ENCODE measurements at places on chromosomes 5 and 9.

DNA sequence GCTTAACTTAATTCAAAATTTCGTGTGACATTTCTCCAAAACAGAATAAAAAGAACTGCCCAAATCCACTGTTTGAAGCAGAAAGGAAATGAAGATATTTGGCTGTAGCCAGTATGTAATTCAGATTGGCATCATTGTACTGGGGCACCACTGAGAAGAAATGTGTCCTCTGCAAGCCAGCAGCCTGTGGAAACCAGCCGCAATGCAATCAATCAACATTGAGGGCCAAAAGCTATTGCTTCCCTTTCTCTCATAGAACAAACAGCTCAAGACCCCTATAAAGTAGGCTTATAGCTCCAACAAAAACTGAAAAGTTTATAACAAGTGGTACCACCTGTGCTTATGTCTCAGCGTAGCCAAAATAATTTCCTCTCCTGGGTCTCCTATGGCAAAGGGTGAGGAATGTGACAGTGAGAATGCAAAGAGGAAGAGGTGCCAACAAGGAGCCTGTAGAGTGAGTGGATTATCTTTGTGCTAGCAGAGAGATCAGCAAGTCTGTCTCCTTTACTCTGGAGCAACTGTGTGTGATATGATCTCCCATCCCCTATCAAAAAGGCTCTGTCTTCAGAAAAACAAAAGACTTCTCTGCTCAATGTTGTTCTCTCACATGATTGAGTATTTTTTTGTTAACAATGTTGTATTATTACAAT is 1072.3 kb upstream of the DMAC1 start:
- no peak for DNase-seq

DNA sequence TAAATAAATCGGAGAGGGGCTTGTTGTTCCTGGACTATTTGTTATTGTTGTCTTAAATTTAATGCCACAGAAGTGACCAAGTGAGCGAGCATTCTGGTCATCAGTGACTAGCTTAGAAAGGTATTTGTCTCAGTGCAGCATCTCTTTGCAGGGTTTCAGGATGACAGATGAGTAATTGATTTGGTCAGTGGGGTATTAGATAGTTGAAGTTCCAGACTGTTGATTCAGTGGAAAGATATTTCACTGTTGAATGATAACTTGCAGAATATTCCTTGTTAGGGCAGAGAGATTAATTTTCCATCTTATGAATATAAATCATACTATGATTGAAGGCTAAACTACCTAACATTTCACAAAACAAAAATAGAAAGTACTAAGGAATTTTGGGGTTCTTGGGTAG is 122.4 kb downstream of the TRIO start:
- no peak for DNase-seq

DNA sequence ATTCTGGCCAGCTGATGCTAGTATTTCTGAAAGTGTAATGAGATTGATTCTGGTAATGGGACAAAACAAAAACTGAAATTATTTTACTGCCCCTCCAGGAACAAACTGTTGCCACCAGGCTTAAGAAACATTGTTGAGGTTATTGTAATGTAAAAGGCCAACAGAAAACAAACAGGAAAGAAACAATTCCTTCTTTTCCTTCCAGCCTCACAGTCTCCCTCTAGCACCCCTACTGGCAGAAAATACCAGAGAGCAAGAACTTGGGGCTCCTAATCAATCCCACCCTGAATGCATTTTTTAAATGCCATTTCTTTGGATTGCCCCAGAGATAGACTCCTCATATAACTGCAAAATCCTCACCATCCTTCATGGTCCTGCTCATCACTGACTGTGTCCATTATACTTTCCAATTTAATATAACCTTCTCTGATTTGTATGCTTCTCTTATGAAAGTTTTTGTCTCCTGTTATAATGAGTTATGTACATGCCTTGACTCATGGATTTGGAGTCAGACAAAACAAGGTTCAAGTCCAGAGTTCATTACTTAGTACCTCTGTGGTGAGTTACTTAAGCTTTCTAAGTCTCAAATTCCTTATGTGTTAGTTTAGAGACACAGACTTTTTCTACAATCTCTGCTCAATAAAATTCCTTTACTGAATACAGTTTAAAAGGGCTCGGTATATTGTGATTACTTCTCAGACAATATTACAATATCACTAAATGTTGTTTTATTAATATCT is 157.9 kb upstream of the FBN2 start:
- DNase-seq = no peak

DNA sequence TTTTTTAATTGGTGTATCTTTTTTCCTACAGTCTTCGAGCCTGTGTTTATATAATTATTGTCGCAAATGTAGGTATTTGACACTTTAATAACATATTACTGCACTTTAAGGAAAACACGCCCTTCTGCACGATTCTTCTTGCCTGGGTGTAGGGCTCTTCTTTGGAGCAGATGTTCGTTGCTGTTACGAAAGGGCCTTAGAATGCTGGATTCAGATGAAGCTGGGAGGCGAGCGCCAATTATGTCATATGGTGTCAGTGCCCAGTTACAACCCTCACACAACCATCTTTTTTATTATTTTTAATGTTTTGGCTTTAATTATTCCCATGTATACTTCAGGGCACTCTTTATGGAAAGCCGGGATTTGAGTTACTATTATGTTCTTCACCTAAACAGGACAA is 553.0 kb downstream of the EBF1 start:
- no peak for DNase-seq

DNA sequence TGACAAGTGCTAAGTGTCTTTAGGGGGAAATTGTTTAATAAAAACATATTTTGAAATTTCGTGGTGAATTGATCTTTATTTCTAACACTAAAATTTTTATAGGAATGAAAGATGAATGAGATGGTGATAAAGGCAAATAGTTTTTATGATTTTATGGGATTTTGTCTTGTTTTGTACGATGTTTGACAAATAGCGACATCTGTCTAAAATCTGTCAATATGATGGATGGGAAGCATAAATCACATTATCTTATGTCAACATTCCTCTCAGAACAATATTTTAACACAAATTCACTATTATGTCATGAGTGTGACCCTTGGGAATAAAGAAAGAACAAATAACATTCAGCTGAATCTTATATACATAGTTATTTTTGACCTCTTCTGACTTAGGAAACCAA is 852.0 kb upstream of the CDH6 start:
- no peak for DNase-seq

DNA sequence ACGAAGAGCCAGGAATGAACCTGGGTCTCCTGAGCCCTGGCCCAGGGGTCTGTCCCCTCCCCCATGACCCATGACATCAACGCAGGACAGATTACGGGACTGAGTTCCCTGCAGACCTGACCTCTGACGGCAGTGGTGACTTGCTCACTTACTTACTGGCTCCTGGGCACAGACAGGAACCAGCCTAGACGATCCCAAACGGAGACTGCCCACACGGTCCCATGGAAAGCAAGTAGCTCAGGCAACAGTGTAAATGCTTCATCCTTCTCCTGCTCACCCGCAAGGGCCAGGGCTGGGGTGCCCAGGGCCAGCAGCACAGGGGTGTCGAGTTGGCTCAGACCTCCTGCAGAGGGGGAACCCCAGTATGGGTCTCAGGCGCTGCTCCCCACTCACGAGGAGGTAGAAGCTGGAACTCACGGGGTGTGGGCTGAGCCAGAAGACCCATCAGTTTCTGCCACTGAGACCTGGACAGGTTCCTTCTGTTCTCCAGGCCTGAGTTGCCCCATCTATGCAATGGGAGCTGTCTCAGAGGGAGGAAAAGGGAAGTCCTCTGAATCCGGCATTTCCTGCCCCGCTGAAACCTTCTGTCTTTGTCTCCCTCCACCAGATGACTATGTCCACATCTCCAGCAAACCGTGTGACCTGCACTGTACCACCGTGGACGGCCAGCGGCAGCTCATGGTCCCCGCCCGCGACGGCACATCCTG is 5.6 kb downstream of the ADAMTSL2 start:
- DNase-seq = no peak

DNA sequence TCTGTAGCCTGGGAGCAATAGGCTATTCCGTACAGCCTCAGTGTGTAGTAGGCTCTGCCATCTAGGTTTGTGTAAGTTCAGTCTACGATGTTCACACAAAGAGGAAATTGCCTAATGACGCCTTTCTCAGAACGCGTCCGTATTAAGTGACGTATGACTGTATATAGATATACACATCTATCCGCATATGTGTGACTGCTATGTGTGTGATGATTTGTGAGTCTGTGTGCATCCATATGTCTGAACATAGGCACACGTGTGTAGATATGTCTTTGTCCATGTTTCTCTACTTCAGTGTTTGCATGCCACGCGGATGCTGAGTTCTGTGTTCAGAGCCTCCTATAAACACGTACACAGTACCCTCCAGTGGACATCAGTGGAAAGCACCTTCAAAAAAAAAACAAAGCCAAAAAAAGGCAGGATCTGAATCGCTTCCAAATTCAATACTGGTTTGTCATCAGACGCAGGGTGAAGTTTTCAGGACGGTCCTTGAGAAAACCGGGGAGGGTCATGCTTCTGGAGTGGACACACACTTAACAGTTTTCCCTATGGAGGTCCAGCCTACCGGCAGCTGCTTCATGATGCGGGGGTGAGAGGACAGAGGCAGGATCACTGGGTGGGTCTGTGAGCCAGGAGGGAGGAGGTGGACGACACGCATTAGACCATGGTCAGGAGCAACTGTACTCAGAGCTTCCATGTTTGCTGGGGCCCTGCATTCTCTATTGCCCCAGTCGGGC is 29.5 kb upstream of the ALDH1B1 start:
- peak; percentile 87 for DNase-seq

GRCh38 chr9:5626727-5627634 is 1.9 kb upstream of the RIC1 start:
- DNase-seq = no peak

DNA sequence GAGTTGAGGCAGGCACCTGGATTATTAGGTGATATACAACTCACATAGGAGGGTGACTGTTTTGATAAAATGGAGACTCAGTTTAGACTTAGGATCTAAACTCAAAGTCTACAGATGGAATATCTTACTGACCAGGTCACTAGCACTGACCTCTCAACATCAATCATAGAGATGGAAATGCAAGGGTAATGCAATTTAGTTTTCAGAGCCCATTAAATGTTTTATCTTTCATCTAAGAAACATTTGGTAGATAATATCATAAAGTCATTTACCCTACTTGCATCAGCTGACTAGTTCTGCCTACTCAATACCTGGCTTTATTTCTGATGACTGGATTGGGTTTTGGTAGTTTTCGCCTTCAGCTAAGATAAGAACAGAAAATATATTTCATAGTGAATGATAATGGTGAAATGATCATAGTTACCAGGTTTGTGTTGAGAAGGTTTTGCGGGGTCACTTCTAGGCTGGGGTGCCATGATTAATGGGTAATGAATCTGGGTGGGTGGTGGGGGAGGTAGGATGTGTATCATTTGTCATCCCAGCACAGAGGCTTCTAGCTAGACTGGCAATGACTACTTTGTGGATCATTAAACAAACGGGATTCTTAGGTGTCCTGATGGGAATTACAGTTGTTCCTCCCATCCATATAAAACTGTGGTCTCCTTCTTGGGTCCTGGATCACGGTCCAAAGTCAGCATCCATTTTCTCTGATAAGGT is 173.4 kb downstream of the PPP2R2B start:
- DNase-seq = no peak

- no peak for DNase-seq
Measured at GRCh38 chr5:74063346-74063745, 437.4 kb downstream of the ARHGEF28 start.

- DNase-seq = no peak
Measured at GRCh38 chr9:81375187-81376100, 313.9 kb downstream of the TLE1 start.

GRCh38 chr5:61313960-61314681 is 17.9 kb upstream of the ZSWIM6 start:
- DNase-seq = no peak

- DNase-seq = no peak
Measured at GRCh38 chr5:108661590-108662219, 86.0 kb upstream of the FER start.

DNA sequence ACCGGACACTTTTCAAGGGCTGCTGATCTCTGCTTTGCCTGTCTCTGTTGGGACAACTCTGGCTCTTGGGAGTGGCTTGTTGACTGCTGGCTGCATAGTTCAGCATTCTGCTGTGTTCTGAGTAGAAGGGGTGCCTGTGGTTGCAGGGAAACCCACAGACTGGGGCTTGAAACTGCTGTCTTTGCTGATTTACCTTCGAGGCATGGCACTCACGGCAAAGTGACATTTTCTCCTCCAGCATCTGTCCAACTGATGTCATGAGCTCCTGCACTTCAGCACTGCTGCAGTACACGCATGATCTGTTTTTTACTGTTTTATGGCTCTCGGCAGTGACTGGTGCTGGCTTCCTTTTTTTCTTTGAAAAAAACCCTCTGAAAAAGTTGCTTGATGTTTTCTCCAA is 69.2 kb downstream of the SPATA31D1 start:
- no peak for DNase-seq

DNA sequence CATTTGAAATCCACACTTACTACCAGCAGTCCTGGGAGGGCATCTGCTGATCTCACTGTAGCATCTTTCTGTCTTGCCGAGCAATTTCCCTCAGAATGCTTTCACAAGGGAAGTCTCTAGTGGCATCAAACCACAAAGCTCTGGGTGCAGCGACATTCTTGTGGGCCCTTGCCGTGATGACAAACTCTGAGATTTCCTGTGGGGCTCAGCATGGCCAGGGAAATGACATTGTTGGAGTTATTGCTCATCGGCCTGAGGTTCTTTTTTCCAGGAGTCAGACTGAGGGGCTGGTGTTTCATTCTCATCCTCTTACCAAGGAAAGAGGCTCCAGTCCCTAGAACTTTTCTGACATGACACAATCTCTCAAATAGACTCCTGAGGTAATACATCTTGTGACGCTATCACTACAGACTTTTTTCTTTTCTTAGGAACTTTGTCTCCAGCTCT is 51.4 kb downstream of the PFDN1 start:
- DNase-seq = no peak

DNA sequence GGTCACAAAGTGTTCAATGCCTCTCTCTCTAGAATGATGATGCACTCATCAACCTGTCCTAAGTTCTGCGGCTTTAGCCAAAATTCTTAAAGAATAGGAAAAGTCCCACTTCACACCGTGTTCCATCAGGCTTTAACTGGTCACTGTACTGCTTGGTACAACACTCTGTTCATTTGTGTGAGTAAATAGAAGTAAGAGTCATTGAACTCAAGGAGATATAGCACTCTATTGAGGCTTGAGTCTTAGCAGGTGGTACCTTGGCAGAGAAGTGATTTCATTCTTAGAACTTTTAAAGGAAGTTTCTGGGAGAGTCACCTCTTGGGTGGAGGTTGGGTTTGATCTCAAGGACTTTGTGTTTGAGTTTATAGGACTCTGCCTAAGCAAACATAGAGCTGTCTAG is 92.6 kb downstream of the TENT4A start:
- DNase-seq = no peak

DNA sequence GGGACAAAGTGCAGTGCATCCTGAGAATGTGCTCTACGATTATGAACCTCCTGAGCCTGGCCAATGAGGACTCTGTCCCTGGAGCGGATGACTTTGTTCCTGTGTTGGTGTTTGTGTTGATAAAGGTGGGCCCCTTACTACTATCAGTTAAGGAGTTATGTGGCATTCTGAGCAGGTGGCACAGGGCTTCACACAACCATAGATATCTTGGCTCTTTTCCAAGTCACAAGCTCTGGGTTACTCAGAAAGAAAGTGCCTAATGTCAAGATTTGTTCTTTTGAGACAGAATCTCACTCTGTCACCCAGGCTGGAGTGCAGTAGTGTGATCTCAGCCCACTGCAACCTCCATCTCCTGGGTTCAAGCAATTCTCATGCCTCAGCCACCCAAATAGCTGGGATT is 99.0 kb downstream of the GAPVD1 start:
- DNase-seq = no peak

Data from COR-L47 (cell line).